Activated CD8-positive, alpha-beta T cell treated with anti-CD3 and anti-CD28 coated beads, Interleukin-2, amount 10 ng/mL, durations not matched to agents 7 days and 5 days (primary cell): ENCODE measurements at places on chromosomes 11 and 22.

DNA sequence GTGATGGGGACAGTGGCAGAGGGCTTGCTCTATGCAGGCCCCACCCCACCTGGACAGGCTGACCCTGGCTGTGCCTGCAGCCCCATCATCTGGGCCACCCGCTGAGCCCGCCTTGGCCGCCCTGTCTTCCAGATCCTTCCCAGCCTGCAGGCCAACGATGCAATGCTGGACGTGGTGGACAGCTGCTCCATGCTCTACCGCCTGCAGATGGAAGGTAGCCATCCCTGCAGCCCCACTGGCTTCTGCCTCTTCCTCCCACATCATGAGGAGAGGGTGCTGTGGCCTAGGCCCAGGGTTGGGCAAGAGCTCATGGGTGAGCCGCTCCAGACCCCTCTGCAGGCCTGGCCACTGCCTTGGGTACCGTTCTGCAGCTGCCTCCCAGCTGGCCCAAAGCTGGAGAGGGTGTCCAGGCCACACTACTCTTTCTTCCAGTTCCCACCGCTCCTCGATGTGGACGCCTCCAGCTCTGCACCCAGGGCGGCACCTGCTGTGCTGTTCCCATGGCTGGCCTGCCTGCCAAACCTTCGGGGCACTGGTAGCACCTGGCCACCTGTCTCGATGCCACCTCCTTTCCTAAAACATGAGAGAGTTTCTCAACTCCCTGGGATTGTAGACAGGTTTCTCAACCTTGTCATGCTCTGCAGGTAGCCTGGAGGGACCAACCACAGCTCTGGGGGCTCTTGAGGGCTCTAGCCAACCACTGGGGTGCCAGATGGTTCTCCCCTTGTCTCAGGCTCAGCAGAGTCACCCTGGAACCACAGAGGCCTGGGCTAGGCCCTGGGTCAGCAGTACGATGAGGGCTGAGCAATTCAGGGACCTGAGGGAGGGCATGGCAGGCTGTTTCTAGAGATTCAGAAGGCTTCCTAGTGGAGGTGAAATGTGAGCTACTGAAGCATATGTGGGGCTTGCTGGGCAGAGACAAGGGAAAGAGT is 9.5 kb upstream of the GTSE1 start:
- peaks cover 50% of the 10 kb centered on the region for H3K4me1 ChIP-seq
- H3K36me3 ChIP-seq = peaks cover 54% of the 10 kb centered on the region
- H3K4me3 ChIP-seq = peak overlapping the region; percentile 70
- peak overlapping the region; percentile 93 for H3K27ac ChIP-seq
- no peak for DNase-seq

GRCh38 chr11:20599221-20600019 is at the start of gene SLC6A5:
Gene SLC6A5, plus strand, starts transcription at chr11:20599608. Its CDS starts 65 bp downstream, at chr11:20599673.
- no peak within 1 kb of the TSS for H3K4me3 ChIP-seq
- H3K27me3 ChIP-seq = peaks cover 87% of the 10 kb centered on the region
- H3K36me3 ChIP-seq = peaks cover 2% of the 10 kb centered on the region

GRCh38 chr11:67007126-67007525 is 15.8 kb upstream of the SYT12 start:
- H3K27me3 ChIP-seq = peaks cover 8% of the 10 kb centered on the region
- H3K4me1 ChIP-seq = no peaks in the 10 kb centered on the region
- H3K27ac ChIP-seq = no peak overlapping the region
- DNase-seq = no peak

GRCh38 chr22:44540756-44541670 is 43.0 kb upstream of the RTL6 start:
- H3K4me1 ChIP-seq = no peaks in the 10 kb centered on the region
- no peak overlapping the region for H3K4me3 ChIP-seq
- H3K36me3 ChIP-seq = no peaks in the 10 kb centered on the region
- DNase-seq = no peak
- H3K27ac ChIP-seq = no peak overlapping the region
- peaks cover 7% of the 10 kb centered on the region for H3K27me3 ChIP-seq

GRCh38 chr11:95076981-95077380 is 10.3 kb downstream of the SRSF8 start:
- H3K4me1 ChIP-seq = peaks cover 15% of the 10 kb centered on the region
- no peak for DNase-seq
- H3K27me3 ChIP-seq = peaks cover 4% of the 10 kb centered on the region
- no peak overlapping the region for H3K27ac ChIP-seq
- H3K4me3 ChIP-seq = no peak overlapping the region

DNA sequence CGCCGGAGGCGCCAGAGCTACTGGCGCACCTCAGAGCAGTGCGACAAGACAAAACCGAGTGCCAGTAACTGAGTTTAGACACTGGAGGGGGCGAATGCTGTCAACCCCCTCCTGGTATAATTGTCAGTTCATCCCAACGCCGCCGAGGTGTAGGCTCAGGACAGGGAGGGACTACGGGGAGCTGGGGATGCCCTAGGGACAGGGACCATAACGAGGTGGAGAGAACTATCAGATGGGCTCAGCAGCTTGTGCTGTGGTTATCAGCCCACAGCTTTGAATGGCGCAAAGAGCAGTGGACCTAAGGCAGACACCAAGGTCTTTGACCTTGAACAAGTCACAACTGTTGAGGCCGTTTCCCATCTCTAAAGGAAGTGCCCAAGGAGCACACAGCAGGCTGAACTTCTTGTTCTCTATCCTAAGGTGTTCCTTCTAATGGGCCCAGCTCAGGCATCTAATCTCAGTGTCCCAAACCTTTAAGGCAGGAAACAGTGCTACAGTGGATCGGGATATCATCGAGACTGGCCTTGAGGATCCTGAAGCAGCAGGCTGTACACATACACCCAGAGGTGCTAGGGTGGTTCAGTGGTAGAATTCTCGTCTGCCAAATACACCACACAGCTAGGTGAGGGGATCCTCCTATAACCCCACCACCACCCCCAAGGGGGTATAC is 958 bp upstream of the TUT1 start:
- H3K27me3 ChIP-seq = no peaks in the 10 kb centered on the region
- no peak for DNase-seq
- H3K27ac ChIP-seq = peak overlapping the region; percentile 93
- H3K36me3 ChIP-seq = peaks cover 64% of the 10 kb centered on the region
- peaks cover 58% of the 10 kb centered on the region for H3K4me1 ChIP-seq
